ENCODE measurements at places on chromosomes 2 and 18.

DNA sequence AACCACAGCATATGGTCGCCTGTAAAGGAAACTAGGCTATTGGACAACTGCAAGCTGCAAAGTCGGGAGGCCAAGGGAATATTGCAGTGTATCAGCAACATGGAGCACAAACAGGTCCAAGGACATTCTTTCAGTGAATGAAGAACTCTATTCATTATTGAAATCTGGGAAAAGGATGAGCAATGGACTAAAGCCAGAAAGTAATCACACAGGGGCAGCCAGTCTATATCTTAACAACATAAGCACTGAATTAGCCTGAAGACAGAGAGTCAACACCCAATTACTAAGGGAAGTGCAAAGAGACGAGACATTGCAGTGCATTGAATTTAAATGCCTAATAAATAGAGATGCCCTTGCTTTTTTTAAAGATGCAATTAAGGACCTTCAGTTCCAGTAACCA lies 615.5 kb upstream of the SETBP1 start:
- DNase-seq = no peak

- DNase-seq = no peak
Measured at GRCh38 chr18:51108330-51108729, 78.3 kb downstream of the SMAD4 start.

DNA sequence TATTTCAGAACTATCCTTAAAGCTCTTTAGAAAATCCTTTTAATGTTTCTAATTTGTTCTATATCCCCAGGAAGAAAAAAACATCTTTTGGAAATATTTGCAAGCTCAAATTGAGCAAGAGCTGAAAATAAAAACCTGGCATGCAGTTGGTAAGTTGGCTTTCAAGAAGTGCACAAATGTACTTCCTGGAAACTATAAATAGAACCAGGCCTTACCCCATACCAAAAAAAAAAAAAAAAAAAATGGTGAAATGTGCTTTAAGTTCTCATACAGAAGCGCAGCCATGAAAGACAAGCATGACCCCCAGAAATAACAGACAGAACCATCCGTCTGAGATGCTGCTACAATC lies 178.5 kb downstream of the HDAC4 start:
- DNase-seq = no peak

DNA sequence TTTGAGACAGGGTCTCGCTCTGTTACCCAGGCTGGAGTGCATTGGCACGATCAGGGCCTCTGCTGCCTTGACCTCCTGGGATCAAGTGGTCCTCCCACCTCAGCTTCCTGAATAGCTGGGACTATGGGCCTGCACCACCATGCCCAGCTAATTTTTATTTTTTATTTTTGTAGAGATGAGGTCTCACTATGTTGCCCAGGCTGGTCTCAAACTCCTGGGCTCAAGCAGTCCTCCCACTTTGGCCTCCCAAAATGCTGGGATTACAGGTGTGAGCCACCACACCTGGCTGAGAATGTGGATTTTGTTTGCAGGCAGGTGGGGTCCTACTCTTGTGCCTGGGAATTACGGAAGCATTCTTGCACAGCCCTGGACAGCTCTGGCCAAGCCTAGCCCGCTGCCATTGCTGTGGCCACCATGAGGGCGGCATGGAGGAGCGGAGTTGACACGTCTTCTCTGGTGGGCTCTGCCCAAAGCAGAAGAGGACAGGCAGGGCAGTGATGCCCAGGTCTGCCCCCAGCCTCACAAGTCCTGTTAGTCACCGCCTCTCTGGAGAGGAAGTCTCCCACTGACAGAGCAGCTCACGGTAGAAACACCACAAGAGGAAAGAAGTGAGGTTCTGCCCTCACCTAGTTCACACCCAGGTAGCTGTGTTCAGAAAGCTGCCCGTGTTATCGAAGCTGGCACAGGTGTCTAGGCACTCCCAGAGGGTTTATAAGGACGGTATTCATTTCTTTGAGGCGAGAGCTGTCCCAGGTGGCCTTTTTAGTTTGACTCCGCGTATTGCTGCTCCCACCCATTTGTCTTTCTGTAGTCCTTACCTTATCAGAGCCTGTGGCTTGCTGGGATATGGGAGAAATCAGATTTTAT lies 46.2 kb downstream of the ARMC9 start:
- DNase-seq = no peak

GRCh38 chr2:161124201-161124600 lies 36.0 kb upstream of the TANK start:
- no peak for DNase-seq

- no peak for DNase-seq
Measured at GRCh38 chr2:62330959-62331358, 135.0 kb downstream of the B3GNT2 start.

DNA sequence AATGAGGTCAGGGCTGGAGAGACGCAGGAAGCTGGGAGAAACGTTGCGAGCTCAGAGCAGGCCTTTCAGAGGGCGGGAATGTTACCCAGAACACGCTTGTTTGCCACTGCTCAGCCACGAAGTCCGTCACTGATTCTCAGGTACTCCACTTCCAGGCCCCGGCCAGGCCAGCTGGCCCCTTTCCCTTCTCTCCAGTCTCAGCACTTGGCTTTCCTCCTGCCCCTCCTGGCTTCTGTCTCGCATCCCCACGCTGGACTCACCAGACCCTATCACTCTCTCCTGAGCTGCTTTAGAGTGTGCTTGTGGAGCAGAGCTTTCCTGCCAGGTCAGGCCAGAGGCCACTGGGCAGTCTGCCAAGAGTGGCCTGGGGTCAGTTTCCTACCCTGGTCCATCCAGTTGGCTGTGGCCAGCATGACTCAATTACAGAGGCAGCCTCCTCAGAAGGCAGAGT lies 151.4 kb downstream of the TWIST2 start:
- DNase-seq = no peak

DNA sequence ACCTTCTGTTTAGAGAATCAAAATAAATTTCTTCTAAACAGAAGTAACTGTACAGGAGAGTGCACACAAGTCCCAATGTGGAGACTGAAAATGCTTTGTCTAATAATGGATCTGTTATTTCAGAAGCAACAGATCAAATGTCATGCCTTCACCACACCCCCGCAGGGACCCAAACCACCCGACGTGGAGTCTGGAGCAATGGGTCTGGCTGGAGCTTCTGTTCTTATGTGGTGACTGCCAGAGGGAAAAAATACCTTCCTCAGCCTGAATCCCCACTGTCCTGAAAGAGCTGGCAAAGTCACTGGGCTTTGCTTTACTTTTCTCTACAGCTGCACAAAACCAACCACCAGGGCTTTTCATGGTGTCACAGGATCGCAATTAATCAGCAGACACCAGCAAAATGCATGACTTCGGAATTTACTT lies 119.0 kb upstream of the ZFP36L2 start:
- no peak for DNase-seq

- DNase-seq = no peak
Measured at GRCh38 chr18:72155327-72155726, 388.8 kb downstream of the CBLN2 start.

DNA sequence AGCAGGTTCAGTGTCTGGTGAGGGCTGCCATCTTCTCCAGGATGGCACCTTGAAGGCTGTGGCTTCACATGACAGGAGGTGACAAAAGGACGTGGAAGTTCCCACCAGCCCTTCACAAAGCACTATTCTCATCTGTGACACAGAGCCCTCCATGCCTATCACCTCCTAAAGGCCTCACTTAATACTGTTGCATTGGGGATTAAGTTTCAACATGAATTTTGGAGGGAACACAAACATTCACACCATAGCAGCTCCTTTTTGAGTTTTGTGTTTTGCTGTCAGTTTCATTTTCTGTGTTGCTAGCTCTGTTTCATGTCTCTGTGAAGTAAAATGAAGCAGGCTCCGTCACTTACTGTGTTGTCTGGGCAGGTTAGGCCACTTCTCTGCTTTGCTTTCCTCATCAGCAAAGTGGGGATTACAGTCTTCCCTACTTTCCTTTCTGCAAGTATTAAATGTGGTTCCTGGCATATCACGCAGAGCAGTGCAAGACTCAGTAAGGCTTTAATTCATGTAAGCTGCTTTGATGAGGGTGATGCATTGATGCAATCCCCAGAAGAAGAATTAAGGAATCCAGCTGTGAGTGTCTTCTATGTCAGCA lies 31.6 kb downstream of the LIMS1 start:
- no peak for DNase-seq

GRCh38 chr2:86442642-86443005 lies 1.5 kb downstream of the KDM3A start:
- DNase-seq = peak; percentile 50

- no peak for DNase-seq
Measured at GRCh38 chr2:121419081-121419699, 111.5 kb upstream of the RNU4ATAC start.

GRCh38 chr18:56431551-56431950 lies 206.8 kb downstream of the TXNL1 start:
- no peak for DNase-seq

DNA sequence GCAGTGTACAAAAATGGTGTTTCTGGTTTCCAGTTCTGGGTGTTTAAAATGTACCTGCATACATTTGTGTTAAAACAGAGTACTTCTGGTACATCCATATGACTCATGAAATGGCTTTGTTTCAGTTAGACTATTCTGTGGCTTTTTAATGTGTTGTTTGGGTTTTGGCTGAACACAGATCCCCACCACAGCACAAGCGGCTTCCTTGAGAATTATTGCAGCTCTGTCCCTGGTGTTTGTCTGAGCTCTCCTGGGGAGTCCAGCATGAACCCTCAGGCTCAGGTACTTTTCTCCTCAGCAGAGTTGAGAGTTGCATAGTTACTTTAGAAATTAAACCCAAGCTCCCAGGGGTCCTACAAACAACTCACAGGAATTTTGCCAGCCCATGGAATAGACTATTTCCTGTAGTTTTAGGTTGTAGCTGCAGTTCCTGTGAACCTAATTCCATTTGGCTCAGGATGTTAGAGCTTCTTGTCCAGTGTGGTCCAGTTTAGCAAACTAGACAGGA lies 64.8 kb upstream of the EML6 start:
- no peak for DNase-seq

DNA sequence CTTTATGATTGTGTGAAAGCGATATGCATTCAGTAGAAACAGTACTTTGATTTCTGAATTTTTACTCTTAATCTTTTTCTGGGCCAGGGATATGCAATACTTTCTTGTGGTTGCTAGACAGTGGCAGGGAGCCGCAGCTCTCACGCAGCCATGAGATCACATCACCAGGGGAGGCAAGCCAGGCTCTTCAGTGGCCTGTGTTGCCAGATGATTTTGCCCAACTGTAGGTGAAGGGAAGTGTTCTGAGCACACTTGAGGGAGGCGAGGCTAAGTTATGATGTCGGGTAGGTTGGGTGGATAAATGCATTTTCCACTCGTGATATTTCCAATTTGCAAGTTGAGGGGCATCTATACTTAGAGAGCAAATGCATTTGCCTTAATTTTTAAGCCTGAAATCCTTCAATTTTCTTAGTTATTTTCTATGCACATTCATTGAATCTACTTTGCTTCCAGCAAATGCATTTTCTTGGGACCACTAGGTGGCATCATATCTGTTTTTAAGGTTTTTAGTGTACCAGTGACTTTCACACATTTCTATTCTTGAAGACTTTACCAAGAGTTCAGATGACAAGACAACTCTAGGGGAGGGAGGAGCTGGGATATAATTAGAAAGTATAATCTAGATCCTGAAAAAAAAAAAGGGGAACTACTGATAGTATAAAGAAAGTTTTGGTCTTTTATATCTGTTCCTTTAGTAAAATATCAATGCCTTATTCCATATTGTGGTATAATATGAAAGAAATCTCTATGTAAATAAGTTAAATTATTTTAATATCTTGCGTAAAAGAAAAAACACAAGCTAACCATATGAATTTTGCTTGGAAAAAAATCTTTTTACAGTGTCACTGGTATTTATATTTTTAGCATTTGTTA lies 643.3 kb downstream of the SOCS6 start:
- DNase-seq = peak; percentile 52

- DNase-seq = no peak
Measured at GRCh38 chr2:106184394-106184793, 9.7 kb downstream of the UXS1 start.

- DNase-seq = no peak
Measured at GRCh38 chr2:151953467-151953866, 125.2 kb upstream of the ARL5A start.

GRCh38 chr2:144643537-144644336 lies 123.8 kb upstream of the ZEB2 start:
- DNase-seq = no peak

- no peak for DNase-seq
Measured at GRCh38 chr2:161136696-161137324, 23.4 kb upstream of the TANK start.

- no peak for DNase-seq
Measured at GRCh38 chr2:160582081-160582480, 88.5 kb upstream of the RBMS1 start.

- no peak for DNase-seq
Measured at GRCh38 chr2:24957221-24957620, 14.5 kb downstream of the DNAJC27 start.

DNA sequence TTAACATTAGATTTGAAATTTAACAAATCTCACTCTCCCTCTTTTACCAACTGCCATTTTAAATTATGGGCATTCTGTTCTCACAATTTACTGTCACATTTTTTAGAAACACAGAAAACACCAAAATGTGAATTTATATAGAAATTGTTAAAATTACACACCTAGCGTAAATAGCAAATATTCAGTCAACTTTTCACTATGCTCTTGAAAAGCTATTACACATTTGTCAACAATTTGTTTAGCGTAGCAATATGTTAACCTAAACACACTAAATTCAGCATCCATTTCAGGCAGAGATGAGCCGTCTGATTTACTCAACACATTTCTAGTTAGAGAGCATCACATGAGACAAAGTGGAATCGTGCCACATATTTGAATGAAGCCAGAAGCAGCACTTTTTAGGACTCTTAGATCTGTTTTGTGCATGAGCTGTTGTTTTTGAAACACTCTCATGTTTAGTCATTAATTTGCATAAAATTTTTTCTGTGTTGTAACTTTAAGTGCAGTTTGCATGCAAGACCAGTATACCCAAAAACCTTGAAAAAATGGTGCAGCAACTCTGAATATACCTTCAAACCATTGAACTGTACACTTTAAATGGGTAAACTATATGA lies 8.2 kb downstream of the TTC32 start:
- no peak for DNase-seq

- no peak for DNase-seq
Measured at GRCh38 chr2:31366733-31367132, 47.8 kb downstream of the XDH start.

- DNase-seq = no peak
Measured at GRCh38 chr2:34997779-34998178, 1357.8 kb upstream of the CRIM1 start.

DNA sequence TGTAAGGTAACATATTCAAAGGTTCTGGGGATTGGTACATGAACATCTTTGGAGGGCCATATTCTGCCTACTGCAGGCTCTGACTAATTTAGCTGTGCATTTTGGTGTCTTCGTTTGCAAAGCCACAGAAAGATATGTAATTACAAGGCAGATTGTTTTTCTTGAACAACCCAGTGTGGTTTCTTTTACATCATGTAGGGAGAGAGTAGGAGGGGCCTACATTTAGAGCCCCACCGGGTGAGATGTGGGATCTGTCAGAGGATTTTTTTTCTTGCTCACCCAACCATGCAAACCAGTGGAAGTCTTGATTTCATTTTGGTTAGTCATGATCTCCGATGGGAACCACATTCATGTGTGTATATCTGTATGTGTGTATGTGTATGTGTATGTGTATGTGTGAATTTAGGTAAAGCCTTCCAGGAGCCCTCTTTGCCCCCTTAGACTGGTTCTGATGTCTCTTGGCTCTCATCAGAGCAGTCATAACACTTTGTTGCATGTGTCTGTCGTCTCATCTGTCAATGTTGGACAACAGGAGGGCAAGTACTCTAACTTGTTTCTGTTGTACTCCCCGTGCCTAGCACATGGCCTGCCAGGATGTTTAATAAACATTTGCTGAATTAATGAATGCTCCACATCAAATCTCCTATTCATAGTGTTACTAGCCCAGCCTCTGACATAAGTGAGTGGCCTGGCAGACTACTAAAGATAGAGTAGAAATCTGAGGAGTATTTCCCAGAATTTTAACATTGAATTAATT lies 239.9 kb downstream of the MTX2 start:
- no peak for DNase-seq
